ENCODE measurements at places on chromosomes 4 and X. TPM values are rescaled to one million over a fixed set of nuclear protein-coding genes. Genes with fewer than 3 reads are reported as not detected.

- DNase-seq, result no peak
Measured at GRCh38 chr4:67394879-67395278, 150.4 kb downstream of the CENPC start.

MSMO1 gene
- 184 TPM for total RNA-seq

DNA sequence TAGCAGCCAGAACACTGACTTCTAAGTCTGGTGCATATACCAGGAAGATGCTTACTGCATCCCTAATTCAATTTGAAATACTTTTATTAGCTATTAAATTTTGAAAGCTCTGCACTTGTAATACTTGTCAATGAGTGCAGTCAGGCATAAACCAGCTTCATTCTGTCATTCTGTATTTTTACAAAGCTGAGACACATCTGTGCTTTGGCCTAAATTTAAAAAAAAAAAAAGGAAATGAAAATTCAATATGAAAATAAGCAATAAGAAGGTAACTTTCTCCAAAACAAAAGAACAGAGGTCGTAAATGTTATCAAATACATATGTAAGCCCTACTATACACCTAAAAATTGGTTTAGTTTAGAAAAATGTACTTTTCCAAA is 7.0 kb downstream of the SMIM14 start:
- DNase-seq, result no peak

ZNF718 gene
- 3.2 TPM for total RNA-seq

GRCh38 chrX:13985697-13986435 is 43.8 kb downstream of the GEMIN8 start:
- no peak for DNase-seq

DNA sequence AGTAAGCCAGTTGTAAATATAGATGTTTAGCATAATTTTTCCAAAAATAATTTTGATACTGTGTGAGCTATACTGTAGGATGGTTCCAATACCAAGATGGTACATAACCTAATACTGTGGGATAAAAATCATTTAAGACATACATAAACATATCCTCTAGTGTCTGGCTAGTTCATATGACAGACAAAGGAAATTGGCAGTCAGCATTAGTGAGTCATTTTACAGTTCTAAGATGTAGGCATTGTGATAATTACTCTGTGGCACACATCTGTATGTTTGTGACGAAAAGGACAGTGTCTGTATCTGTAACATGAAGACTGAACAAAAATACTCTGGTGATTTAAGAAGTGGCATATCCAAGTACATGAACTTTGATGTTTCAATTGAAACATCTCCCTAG is 49.6 kb downstream of the UGT2A2 start:
- peak; percentile 10 for DNase-seq

DNA sequence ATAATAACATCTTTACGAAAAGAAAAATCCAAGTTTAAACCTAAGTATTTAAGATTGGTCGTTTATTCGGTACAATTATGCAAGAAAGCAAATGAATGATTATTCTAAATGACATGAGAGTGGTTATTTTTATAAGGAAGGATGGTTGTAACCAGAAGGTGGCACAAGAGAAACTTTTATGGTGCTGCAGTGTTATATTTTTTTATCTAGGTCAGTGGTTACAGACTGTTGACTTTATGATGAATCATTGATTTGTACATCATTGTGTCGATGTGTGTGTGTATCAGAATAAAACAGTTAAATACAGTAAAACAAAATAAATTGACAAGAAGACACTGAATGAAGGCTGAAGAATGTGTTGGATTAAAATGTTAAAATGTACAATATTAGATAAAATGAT is 9.8 kb downstream of the DCAF8L2 start:
- DNase-seq, result peak; percentile 0

DNA sequence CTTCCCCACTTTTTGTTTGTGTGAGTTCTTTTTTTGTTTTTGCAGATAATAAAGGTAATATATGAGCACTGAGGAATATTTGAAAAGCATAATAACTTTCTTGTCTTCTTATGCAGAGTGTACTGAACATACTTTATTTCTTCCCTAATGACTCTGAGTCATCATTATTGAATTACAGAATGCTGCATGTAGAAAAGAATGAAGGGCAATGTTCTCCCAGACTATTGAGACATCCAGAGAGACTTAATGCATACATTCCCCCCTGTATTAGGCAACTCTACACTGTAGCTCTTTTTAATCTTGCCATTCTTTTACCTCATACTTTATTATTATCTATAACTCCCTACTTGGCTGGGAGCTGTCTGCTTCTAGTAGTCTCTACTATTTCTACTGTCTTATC is 240.5 kb upstream of the ANKRD50 start:
- DNase-seq, result peak; percentile 9

TMEM150C gene
- total RNA-seq, result 1.8 TPM

MAGED4 gene
- total RNA-seq, result 31.4 TPM

DNA sequence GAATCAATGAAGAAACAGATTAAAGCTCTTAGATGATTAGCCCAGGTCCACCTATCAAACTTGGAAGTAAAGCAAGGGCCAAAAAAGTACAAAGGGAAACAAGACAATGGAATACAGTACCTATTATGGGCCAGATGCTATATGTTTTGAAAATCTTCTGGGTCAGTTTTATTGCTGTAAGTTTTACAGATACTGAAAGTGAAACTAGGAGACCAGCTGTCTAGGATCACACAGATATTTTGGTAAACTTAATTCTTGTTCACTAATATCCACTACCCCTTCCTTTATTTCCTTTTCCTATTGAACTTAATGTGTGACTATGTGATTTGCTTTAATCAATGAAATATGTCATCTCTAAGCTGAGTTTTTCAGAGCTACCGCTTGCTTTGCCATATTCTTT is 505.4 kb upstream of the PITX2 start:
- no peak for DNase-seq

DNA sequence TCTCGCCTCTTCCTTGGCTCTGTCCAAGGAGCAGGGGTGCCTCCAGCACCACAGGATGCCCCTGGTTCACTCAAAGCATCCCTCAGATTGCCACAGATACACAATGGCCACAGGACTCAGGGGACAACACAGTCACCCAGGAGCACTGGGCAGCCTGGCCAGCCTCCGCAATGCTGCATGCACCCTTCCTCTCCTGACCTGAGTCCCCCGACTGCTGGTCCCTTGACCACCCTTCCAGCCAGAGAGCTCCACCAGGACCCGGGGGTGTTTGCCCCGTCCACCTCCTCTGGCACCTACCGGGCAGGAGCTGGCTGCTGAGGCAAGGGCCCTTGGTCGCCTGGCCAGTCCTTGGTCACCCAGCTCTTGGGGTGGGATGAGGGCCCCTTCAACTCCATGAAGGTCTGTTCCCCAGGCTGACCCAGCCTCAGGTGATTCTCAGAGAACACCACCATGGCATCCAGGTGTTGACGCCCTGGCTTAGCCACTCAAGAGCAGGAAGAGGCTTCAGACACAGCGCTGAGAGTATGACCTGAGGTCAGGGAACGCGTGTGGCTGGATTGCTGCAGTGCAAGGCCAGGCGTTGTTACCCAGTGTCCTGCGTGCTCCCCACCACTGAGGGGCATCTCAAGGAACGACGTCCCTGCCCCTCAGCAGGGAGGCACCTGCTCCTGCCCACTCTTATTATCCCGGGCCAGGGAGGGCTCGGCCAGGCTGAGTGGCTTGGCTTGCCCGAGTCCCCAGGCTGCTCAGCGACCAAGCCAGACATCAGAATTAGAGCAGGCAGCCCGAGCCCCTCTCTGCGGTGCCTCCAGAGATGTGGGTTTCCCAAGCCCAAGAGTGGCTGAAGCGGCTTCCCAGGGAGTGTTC is 10.2 kb downstream of the ADRA2C start:
- DNase-seq, result no peak

MCF2 gene
- total RNA-seq, result not detected

DNA sequence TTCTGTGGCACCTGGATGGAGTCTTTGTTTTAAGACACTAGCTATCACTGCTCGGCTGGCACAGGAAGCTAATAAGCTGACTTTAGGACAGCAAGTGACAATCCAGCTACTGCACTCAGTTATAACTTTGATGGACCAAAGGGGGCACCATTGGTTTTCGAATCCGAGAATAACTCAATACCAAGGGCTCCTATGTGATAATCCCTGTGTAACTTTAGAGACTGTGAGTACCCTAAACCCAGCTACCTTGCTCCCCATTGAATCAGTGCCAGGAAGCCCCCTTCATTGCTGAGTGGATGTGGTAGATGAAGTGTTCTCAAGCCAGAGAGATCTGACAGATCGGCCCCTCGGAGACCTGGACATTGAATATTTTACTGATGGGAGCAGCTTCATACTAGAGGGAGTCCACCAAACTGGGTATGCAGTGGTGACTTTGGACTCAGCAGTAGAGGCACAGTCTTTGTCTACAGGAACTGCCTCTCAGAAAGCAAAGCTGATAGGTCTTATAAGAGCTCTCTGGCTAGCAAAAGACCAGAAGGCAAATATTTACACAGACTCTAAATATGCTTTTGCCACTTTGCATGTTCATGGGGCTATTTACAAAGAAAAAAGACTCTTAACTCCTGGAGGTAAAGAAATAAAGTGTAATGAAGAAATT is 35.5 kb upstream of the UGT2B7 start:
- no peak for DNase-seq

PRRG1 gene
- total RNA-seq, result 18.4 TPM

GRCh38 chr4:150911326-150911725 is 103.8 kb downstream of the LRBA start:
- DNase-seq, result no peak

DNA sequence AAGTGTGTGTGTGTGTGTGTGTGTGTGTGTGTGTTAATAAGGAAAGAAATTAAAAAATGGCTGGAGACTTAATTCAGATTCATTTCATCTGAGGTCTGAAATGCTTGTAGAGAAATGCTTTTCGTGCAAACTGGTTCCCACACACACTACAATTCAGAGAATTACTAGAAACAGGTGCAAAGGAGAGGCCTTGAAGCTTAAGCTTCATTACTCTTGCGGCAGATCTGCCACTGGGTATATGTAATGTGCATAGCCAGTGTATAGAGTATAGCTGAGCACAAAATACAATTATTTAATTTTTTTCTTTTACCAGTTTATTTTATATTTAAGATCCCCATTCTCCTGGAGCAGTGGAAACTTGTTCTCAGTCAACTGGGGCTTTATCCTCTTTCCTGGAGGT is 31.8 kb upstream of the MAGEB10 start:
- no peak for DNase-seq

GRCh38 chr4:139903845-139904244 is 238.2 kb downstream of the MGST2 start:
- DNase-seq, result no peak

ITM2A gene
- not detected for total RNA-seq

- peak; percentile 22 for DNase-seq
Measured at GRCh38 chrX:134172588-134173259, 64.3 kb upstream of the CCDC160 start.

DNA sequence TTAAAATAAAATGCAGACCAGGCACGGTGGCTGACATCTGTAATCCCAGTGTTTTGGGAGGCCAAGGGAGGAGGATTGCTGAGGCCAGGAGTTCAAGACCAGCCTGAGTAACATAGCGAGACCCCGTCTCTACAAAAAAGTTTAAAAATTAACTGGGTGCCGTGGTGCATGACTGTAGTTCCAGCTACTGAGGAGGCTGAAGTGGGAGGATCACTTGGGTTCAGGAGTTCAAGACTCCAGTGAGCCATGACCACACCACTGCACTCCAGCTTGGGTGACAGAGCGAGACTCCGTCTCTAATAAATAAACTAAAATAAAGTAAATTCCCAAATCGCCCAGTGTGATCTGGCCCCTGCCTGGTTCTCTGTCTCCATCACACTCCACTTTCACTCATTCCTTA is 43.7 kb downstream of the TENM3 start:
- DNase-seq, result no peak

- DNase-seq, result no peak
Measured at GRCh38 chrX:148146121-148146520, 165.0 kb downstream of the FMR1NB start.

DNA sequence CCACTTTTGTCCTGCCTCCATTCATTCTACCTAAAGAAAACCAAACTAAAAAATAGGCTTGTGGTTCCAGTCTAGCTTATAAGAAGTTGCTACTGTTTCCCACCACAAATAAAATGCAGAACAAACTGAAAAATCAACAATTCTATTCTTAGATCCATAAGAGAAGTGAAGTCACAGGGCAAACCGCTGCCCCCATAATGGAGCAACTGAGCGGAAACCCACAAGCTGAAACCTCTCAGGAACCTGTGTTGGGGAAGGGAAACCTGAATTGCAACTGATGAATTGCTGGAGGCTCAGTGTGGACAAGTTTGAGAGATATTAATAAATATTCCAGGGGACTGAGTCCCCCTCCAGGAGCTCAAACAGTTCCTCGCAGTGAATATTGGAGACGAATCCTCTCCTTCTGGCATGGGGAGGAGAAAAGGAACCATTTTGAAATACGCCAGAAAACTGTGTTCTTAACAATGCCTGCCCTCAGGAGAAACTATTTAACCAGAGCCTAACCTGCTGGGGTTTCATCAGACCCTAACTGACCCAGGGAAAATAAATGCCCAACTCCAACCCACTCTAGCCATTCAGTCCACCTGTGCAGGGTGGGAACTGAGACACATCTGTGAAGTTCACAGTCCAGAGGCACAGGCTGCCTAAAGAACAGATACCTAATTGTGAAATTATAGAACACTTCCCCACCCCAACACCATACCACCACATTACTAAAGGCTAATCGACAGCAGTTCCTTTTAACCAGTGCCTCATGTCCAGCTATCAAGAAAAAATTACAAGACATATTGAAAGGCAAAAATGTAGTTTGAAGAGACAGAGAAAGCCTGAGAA is 22.8 kb upstream of the SH3RF1 start:
- no peak for DNase-seq

HTRA3 gene
- total RNA-seq, result 3.2 TPM

- no peak for DNase-seq
Measured at GRCh38 chr4:8131826-8132225, 26.8 kb downstream of the ABLIM2 start.

SLC10A4 gene
- 1.2 TPM for total RNA-seq

- DNase-seq, result no peak
Measured at GRCh38 chr4:70715097-70715496, 6.7 kb upstream of the RUFY3 start.

GRCh38 chr4:17567271-17567670 is 9.7 kb upstream of the LAP3 start:
- DNase-seq, result no peak

GRCh38 chrX:43003204-43003565 is 225.2 kb upstream of the PPP1R2C start:
- DNase-seq, result no peak

DNA sequence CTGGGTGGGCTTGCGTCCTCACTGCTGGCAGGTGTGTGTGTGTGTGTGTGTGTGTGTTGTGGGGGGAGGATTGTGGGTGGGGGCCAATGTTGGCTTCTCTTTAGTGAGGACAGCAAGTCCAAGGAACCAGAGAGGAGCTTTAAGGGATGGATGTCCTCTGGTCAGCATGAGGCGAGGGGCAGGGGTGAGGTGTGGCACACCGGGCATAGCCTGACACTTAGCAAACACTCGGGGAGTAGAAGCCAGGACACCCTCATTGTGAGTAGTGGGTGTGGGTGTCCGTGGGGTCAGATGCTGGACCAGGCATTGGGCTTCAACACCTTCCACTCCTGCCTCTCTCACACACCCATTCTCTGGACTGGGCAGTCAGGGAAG is 2.8 kb downstream of the SORCS2 start:
- no peak for DNase-seq
